Stimulated activated naive CD4-positive, alpha-beta T cell (primary cell): ENCODE measurements at places on chromosomes 3 and 15.

DNA sequence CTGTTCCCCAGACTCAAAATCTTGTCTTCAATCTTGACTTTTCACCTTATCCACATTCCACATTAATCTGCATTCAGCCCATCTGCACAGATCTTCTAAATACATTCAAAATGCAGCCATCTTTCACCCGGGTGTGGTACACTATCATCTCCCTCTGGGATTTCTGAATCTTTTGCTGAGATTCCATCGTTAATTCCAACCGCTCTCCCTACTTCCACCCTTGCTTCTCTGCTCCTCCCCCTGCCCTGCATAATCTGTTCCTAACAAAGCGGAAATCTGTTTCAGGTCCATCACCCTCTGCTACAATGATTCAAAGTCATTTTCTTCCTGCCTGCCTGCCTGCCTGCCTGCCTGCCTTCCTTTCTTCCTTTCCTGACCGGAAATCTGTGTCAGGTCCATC lies 7.9 kb upstream of the GOLGA8B start:
- DNase-seq: no peak

DNA sequence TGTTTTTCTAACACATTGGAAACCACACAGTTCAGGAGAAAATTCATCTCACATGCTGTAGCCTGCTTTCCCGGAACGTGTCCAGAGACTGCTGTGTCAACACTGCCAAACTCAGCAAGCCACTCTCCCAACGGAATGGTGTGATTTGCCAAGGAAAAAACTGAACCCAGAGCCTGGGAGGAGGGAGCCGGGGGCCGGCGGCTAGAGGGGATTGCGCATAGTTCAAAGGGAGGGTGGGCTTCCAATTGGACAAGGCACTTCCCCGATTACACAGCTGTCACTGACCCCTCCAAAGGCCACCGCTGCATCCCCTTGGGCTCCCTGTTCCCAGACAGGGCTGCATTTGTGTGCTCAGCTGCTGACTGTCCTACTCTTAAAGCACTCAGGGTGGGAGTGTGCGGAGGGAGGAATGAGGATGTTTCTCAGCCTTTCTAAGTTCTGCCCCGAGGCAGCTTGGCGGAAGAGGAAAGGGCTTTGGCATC lies 256.2 kb downstream of the ZNF621 start:
- no peak for DNase-seq

- no peak for DNase-seq
Observed at GRCh38 chr3:17190353-17191078, 305.8 kb downstream of the PLCL2 start.

- DNase-seq: no peak
Observed at GRCh38 chr3:71817262-71817661, 32.3 kb upstream of the PROK2 start.

DNA sequence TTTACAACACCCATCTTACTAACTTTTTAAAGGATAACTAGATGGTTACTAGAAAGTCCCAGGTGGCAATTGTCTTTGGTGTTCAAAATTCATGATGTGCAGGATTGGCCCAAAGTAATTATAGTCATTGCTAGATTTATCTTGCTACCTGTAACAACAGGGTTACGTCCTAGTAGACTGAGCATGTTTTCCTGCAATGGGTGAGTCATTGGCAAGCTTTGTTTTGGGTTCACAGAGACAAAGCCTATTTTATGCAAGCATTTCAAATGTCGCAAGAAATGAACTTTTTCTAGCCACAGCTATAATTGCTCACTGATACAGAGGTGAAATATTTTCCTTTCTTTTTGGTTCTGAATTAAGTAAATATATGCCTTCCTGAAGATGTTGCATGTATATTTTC lies 267.6 kb downstream of the AGBL1 start:
- DNase-seq: no peak
